ENCODE measurements at places on chromosomes 12 and 14. TPM values are rescaled to one million over a fixed set of nuclear protein-coding genes. Genes with fewer than 3 reads are reported as not detected.

GRCh38 chr12:17511369-17511768 is 578.6 kb downstream of the RERGL start:
- no peak for DNase-seq

- no peak for DNase-seq
Observed at GRCh38 chr14:66745078-66745477, 237.1 kb downstream of the GPHN start.

- no peak for DNase-seq
Observed at GRCh38 chr14:98853063-98853729, 418.8 kb downstream of the BCL11B start.

DNA sequence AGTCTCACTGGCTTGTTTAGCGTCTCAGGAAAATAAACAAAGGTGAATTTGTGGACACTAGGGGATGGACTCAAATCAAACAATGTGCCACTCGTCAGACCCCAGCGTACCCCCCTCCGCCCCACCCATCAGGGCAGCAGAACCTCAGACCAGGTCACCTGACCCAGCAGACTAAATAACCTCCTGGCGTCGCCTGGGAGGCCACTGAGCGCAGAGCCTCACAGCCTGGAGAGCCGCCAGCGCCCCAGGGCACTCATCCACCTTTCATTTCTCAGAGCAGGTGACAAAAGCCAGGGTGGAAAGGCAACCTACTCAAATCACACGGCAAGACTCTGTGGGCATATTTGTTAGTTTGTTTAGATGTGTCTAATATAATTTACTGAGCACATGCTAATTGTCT is 100.9 kb downstream of the DICER1 start:
- no peak for DNase-seq

The BTG1 gene
- polyA plus RNA-seq = 105 TPM

- DNase-seq = no peak
Observed at GRCh38 chr12:72141381-72141780, 130.8 kb upstream of the TRHDE start.

DNA sequence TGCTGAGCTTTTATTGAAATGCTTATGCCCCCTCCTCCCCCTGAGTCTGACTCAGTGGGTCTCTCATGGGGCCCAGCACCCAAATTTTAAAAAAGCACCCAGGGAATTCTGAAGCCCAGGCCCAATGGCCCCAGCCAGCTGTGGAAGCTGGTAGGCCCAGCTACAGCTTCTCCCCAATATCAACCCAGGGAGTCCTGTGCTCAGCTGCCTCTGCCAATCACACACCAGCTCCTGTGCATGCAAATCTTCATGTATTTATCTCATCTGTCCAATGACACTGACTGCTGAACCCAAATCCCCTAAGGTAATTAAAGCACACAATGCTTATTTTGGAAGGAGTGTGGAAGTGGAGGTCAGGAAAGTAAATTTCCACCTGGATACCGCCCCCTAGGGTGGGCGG is 76.3 kb downstream of the CCDC88C start:
- DNase-seq = no peak

The PRKD1 gene
- 34.7 TPM for polyA plus RNA-seq

DNA sequence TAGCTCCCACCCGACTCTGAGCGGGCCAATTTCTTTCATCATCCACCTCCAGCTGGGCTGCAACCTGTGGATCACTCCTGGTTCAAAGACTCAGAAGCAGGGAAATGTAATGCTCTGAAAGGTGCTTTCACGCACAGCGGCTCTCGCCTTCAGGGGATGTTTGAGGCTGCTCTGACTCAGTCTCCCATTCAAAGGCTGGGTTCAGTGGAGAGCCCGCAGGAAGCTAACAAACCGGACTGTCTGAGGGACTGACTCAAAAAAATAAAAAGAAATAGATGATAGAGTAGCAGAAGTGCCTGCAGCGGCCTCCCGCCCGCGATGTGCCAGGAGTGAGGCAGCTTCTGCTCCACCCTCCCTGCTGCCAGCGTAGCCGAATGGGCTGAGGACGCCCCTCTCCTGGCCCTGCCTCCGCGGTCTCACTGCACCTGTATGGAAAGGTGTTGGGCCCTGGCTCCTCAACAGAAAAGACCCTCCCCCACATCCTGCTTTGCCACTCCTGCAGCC is 98.0 kb downstream of the GCH1 start:
- no peak for DNase-seq

DNA sequence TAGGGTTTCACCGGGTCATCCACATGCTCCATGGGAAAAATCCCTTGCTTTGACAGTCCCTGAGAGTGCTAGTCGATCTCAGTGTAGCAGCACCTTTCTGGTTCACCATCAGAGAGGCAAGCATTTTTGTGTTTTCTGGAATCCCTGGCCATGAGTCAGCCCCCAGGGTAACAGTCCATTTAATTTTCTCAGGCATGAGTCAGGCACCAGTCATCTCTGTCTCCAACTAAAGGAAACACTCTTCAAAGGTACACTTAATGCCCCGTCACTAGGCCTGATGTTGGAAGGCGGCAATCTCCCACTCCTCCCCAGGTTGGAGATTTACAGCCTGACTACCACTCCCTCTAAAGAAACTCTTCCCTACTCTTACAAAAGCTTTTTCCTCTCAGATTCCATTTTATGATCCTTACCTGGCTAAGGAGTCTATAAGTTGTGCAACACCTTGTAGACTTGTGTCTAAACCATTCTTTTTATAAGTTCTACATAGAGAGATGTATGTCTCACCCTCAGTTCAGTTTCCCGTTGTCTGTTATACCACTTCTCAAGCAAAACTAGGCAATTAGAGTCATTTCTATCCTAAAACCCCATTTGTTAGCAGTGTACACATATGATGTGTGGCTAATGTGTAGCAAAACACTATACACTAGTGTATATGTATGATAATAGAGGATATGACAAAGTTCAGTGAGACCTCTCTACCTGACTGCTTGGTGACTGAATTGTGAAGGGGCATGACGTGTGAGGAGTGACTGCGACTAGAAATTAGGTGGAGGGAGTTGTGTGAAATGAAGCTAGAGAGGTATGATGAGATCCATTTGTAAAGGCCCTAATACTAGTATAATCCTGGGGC is 24.6 kb downstream of the TMEM19 start:
- no peak for DNase-seq

DNA sequence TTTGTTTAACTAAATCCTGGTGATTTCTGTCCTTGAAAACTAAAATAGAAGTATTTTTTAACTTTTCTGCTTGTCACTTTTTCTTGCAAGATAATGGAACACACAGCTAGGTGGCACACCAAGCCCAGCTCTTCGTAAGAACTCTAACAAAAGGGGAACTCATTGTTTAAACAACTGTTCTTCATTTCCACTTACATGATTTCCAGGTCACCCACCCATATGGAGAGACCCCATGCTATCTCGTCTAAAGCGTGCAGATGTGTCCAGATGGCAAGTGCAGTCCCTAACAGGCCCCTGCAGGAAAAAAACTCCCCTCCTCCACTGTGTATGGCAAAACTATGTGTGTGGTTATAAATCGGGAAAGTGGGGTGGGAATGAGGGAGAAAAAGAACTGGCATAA is 43.3 kb upstream of the NT5DC3 start:
- peak; percentile 21 for DNase-seq

The SIX6 gene
- not detected for polyA plus RNA-seq

DNA sequence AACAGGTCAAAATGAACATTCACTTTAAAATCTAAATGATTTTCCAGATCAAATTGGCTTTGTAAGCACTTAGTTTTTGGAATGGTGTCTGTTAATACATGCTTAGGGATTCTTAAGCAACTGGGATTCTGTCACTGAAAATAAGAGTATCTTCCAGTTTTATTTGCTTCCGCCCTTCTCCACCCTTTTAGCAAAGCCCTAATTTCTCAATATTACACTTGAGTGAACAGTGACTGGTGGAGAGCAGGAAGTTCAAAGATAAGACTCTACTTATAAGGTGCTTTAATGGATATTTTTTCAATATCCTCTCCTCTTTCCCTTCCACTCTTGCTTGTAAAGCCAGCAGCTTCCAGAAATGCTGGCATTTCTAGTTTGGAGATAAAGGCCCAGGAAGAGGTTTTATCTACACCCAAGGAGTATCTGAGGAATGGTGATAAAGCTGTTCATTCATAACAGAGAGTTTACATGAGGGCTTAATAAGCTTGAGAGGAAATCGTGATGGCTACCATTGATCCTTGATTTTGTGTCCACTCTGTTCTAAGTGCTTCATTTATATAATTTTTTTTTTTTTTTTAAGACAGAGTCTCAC is 265.9 kb upstream of the PRICKLE1 start:
- no peak for DNase-seq

The PTPN6 gene
- polyA plus RNA-seq = 21.9 TPM

The ARID2 gene
- polyA plus RNA-seq = 49.7 TPM

DNA sequence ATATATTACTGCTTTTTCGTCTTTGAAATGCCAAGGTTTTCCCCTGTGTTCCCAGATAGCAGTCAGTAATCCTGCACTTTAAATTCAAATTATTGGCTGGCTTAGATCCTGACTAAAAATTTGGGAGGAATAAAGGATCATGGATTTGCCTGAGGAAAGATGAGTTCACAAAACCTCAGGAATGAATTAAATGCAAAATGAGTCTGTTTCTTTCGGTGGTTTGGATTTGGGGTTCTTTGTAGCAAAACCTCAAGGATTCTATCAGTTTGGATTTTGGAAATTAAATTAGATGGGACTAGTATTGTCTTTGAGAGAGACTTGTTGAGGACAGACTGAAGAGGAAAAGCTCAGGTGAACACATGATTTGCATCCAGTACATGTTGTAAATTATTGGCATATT is 36.1 kb downstream of the PPFIBP1 start:
- DNase-seq = no peak

DNA sequence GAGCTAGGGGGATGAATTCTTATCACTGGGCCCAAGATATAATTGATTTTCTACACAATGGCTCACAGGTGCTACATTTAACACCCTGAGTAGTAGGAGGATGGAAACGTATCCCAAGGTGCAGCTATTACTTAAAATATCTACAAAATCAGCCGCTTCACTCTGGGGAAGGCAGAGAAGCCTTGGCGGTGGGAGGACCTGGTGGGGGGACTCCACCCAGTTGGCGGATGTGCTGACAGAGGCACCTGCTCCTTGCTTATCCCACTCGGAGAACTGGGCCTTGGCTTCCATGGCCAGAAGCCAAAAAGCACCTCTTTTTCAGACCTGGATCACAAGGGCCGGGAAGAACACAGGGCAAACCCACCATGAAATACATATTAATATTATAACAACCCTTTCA is 106.3 kb downstream of the OTX2 start:
- no peak for DNase-seq

DNA sequence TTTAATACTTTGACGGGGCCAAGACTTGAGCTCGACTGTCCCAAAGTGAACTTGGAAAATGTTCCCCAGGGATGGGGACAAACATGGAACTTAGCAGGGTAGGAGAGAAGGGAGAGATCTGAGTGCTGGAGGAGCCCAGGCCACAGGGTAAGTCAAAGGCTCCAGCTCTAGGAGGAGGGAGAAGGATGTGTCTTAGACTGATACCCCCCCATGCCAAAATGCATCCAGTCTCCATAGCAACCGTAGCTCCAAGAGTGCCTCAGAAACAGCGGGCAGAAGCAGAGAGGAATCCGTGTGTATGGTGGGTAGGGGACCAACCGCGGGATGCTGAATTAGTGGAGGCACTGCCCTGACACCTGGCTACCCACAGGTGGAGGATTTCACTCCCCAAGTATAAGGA is 845 bp upstream of the AGAP2 start:
- DNase-seq = no peak

- no peak for DNase-seq
Observed at GRCh38 chr12:64497484-64497883, 45.6 kb downstream of the TBK1 start.

DNA sequence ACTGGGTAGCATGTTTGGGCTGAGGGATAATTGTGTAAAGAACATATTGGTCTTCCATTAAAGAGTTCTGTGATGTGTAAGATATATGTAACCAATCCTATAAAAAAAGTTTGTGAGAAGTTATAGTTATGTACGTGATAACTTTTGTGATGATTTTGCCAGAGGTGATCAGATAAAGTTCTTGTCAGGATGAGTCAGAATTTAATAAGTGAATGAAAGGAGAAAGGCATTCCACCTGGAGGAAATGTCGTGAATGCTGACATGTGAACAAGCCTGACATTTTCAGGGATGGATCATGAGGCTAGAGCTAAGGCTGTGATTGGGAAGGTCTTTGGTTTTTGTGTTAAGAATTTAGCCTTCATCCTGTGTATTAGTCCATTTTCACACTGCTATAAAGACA is 241.5 kb downstream of the SNAPC1 start:
- DNase-seq = no peak

DNA sequence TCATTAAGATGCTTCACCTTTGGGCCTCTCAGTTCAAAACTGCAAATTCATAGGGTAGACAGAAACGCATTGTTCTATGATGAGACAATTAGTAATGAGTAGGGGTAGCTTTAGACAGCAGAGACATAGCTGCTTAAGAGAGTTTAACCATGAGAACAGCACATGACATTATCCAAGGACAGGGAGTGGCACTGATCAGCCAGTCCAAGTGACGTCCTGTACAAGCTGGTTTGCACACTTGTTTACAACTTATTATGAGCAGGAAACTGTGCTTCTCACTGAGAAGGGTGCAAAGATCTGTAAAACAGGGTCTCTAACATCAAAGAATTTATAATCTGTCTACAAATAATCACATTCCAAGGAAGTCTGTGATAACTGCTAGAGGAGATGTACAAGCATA is 11.2 kb upstream of the SRSF5 start:
- DNase-seq = no peak

DNA sequence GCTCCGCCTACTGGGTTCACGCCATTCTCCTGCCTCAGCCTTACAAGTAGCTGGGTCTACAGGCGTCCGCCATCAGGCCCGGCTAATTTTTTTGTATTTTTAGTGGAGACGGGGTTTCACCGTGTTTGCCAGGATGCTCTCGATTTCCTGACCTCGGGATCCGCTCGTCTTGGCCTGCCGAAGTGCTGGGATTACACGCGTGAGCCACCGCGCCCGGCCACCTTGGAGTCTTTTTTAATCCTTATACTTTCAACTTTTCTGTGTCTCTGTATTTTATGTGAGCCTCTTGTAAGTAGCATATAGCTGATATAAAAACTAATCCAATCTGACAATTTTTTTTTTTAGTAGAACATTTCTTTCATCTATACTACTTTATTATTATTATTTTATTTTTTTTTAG is 15.6 kb downstream of the HSD17B6 start:
- no peak for DNase-seq

DNA sequence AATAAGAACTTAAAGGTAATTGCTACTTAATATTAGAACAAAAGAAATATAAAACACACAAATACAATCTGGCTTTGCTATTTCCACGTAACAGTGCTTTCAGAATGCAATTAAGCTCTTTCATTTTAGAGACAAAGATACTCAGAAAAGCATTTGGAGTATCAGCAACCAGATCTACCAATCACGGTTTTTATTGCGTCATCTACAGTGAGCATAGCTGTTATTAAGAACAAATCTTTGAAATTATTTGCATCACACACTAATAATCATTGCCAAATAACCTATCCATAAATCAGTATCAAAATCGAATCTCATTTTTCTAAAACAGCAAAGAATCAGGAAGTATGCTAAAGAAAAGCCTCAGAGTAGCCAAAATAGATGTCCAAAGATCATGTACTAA is 26.9 kb upstream of the GARIN2 start:
- no peak for DNase-seq

- no peak for DNase-seq
Observed at GRCh38 chr14:103763730-103764488, 48.3 kb downstream of the ZFYVE21 start.
